ENCODE measurements at places on chromosomes 6 and 20.

DNA sequence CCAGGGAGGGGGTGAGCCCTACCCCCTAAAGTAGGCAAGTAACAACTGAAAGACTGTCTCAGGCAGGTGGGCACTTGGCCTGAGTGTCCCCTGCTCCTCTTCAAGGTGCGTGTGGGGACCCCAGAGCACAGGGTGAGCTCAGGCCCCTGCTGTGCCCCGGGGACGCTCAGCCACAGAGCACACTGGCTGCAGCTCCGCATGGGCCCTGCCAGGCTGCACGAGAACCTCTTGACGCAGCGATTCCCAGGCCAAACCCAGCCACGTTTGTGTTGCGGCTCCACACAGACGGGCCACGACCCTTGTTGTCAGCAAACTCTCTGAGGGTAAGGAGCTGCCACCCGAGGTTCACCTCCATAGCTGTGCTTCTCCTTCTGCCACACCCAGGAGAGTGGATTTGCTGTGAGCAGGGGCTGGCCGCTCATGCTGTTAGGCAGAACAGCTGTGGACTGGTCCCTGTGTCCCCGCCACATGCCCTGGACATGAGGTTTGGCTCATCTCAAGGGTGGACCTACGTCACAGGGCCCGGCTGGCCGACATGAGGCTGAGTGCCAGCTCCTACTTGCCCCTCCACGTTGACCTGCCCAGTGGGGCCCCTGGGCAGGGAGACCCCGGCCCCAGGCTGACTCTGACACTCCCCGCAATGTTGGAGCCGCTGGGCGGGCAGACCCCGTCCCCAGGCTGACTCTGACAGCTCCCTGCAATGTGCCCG lies 29.7 kb upstream of the GATA5 start:
- no peak for DNase-seq

DNA sequence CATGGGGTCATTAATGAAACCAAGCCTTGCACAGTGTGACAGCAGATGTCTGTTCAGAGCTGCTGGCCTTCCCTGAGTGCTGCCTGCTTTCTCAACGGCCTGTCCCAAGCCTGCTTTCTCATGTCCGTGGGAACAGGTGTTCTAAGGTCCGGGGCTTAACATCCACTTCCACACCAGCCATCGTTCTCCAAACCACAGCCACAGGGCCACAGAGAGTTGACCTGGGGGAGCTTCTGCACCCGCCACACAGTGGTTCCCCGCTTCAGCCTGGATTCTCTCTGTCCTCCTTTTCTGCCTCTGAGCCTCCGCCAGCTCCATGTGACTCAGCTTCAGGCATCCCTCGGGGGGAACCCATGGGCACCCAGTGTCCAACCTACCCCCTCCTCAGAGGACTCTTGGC lies 26.9 kb upstream of the PPP1R3G start:
- DNase-seq, result no peak

GRCh38 chr20:53343448-53343847 lies 250.2 kb downstream of the ZNF217 start:
- no peak for DNase-seq

DNA sequence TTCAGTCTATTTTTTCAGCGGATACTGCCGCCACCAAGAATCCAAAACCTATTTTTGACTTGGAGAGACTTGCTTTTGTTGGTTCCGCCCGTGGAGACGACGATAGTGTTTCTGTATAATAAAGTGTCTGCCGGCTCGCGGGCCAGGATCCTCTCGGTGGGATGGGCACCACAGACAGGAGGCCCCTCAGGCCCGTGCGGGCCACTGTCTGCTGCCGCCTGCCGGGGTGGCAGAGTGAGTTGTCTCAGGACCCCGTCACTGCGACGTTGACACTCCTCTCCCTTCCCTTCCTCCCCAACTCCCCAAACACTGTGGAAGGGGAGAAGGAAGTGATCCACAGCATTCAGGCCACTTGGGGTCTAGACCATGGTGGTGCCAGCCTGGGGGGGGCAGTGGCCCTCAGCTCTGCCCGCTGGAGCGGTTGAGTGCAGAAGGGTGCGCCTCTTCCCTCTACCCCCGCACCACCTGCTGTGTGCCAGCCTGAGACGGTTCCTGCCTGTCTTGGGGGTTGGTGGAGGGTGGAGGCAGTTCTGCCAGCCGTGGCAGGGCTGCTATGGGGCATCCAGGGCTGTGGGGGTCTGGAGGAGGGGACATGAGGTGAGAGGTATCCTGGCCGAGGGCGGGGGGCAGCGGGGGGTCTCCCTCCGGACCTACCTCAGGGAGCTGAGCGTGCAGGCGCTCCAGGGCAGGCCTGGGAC lies 17.5 kb downstream of the RBM38 start:
- DNase-seq, result no peak

DNA sequence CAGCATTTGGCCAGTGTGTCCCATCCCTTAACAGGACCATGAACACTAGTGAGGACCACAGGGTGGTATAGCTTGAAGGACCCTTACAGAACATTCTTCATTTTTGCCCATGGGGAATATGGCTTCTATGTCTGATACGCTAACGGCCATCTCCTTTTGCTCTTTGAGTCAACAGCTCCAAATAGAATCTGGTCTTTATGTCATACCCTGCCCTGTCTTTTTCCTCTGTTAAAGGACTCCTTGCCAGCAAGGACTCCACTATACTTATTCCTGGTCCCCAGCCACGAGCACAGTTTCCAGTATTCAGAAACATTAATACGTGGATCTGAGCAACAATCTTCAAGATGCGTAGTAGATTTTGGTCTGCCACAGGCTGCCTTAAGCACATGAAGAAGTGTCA lies 22.5 kb downstream of the SERPINB1 start:
- no peak for DNase-seq

Data from ecto neural progenitor cell (in vitro differentiated cells).